T-helper 2 cell (primary cell): ENCODE measurements at places on chromosomes 7 and 10.

DNA sequence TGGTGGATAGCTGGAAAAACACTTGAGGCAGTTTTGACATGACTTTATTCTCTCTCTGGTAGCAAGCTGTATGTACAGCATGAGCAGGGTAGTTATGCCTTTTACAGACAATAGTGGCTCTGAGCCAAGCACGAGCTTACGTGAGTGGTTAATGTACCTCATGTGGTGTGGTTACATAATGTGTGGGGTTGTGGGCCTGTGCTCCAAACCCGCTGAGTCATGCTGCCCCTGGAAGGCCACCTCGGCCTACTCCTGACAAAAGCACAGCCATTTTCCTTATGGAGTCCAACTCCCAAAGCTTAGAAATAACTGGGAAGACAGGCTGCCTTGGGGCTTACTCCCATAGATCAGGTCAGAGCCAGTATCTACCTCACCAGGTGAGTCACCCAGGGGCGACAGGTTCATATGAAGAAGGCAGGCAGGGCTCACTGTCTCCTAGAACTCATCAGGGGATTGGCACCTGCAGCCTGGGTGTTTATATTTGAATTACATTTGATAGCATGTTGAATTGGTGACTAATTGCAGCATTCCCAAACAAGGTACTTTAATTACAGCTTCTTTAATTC, 404.5 kb downstream of the ADRA2A start:
- DNase-seq, result no peak

DNA sequence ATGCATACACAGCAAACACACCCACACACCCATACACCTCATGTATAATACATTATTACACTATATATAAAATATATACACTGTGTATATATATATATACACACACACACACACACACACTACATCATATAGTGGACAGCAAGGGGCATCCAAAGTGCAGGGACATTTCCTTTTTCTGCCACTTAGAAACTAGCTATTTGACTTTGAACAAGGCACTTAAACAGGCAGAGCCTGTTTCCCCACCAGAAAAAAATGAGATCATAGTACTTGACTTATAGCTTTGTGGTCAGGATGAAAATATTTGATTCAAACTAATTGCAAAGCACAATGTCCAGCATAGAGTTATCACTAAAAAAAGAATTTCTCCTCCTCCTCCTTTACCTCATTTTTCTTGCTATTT, 254.3 kb upstream of the NPVF start:
- no peak for DNase-seq

DNA sequence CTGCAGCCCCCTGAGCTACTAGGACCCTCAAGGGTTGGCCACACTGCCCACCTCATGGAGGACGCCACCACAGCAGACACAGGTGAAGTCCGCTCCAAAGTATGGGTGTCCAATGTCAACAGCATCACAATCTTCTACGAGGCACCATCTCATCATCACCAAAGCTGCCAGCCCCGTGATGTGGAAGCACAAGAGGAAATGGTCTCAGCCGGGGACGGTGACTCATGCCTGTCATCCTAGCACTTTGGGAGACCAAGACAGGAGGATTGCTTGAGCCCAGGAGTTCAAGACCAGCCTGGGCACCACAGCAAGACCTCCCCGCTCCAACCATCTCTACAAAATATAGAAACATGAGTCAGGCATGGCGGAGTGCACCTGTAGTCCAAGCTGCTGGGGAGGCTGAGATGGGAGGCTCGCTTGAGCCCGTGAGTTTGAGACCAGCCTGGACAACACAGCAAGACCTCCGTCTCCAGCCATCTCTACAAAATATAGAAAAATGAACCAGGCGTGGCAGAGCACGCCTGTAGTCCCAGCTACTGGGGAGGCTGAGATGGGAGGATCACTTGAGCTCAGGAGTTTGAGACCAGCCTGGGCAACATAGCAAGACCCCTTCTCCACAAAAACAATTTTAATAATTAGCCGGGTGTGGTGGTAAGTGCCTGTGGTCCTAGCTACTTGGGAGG, 48.8 kb upstream of the MYL10 start:
- no peak for DNase-seq

DNA sequence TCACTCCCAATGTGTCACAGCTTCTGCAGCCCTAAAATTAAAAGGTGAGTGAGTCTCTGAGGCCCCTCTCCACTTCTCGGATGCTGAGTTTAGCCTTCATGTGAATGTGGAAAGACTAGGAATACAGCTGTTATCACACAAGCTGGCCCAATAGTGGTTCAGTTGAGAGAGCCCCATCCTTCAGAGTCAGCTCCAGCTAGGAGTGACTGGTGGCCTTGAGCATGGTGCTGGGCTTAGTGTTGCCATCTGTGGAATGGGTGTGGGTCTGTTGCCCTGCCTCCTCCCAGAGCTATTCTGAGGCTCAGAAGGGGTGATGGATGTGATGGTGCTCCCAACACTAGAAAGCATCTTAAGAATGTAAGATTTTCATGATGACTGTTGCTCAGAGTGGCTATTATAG, 55.8 kb downstream of the FIGNL1 start:
- no peak for DNase-seq

GRCh38 chr10:71663311-71663710, 56.3 kb downstream of the C10orf105 start:
- DNase-seq, result no peak

GRCh38 chr7:51186531-51186930, 130.1 kb downstream of the COBL start:
- DNase-seq, result no peak

DNA sequence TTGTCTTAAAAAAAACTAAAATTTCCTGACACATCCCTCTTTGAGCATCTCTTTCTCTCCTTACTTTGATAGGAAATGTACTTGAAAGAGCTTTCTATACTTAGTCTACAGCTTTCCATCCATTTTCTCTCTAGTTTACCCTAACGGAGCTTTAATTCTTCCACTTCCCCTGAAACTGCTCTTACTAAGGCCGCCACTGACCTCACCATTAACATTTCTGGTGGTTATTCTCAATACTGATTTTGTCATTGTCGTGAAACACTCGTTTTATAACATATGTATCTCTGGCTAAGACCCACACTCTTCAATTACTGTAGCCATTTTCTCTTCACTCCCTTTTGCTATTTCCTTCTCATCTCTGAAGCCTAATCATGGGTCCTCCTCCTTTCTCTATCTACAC, 262.0 kb upstream of the FERD3L start:
- DNase-seq, result no peak
